ENCODE measurements at places on chromosomes 3 and 15.

- DNase-seq, result no peak
Observed at GRCh38 chr3:11548721-11549131, 95.0 kb downstream of the VGLL4 start.

- DNase-seq, result no peak
Observed at GRCh38 chr15:96415513-96416217, 85.2 kb downstream of the NR2F2 start.

- no peak for DNase-seq
Observed at GRCh38 chr15:40091861-40092255, 16.8 kb downstream of the BMF start.

DNA sequence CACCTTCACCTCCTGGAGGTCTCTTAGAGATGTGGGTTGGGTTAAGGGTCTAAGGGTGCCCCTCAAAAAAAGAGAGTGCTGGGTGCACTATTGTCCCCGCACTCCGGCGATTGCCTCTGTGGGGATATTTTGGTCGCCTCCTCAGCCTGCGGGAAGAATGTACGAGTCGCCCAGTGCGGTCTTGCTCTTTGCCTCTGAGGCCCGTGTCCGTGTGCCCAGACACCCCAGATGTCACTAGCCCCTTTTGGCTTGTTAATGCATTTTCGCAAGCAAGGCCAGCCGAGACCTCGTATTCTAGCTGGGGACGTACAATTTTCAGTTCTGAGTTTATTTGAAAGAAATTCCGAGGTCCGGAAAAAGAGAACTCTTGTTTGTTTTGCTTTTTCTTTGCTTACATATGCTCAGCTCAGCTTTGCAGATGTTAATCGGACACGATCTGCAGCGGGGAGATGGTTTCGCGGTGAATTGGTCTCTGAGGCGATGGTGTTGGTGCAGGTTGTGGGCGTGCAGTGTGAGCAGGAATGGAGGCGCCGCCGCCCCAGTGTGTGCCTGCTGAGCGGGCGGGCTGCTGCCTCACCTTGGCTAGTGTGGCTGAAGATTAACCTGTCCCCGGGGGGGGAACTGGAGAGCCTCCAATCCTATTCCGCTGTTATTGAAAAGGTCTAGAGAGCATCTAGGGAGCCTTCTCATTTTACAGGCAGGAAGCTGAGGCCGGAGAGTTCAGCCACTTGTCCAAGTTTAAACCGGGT, 1.4 kb downstream of the ST6GAL1 start:
- DNase-seq, result no peak

DNA sequence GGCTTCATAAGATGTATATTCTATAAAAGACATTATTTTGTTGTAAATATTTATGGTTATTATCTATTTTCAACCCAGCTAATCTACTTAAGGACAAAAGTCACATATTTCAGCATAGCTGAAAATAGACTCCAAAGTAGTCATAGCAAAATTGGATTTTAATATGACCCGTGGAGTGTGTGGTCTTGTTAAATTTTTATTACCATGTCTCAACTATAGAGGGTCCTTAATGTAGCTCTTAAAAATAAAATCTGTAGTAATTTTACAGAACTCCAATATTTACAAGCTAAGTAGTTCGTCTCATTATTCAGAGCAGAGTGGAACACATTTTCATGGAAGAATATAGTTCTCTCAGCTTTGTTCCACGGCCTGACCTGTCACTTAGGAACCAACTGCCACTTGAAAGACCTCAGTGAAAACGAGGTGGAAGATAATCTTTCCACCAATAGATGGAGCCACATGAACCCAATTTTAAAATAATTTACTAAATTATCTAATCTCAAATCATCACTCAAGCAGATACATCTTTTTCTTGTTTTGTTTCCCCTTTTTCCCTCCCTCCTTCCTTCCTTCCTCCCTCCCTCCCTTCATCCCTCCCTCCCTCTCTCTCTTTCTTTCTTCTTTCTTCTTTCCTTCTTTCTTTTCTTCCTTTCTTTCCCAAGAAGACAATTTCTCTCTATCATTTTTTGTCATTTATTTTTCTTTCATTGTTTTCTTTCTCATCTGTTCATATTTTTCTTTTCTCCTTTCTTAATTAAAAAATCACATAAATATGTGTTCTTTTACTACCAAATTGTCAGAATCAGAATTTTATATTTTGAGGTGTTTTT, 97.2 kb downstream of the CLDN1 start:
- DNase-seq, result peak; percentile 28

DNA sequence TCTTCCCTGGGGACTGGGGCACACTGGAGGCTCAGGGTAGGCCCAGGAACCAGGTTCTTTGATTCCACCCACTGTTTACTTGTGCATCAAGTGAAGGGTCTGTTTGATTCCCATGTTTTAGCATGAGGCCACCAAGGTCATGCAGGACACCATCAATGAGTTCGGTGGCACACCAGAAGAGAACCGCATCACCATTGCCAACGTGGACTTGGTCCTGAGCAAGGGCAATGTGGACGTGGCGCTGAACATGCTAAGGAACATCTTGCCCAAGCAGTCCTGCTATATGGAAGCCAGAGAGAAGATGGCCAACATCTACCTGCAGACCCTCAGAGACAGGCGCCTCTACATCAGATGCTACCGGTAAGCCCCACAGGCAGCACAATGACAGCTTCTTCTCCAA, 21.5 kb downstream of the TTC21A start:
- DNase-seq, result no peak

GRCh38 chr3:8769088-8769822, at the start of gene OXTR:
Gene OXTR (minus strand): TSS chr3:8769613. CDS start chr3:8768187, 1,426 bp downstream.
- DNase-seq, result peak; percentile 37

DNA sequence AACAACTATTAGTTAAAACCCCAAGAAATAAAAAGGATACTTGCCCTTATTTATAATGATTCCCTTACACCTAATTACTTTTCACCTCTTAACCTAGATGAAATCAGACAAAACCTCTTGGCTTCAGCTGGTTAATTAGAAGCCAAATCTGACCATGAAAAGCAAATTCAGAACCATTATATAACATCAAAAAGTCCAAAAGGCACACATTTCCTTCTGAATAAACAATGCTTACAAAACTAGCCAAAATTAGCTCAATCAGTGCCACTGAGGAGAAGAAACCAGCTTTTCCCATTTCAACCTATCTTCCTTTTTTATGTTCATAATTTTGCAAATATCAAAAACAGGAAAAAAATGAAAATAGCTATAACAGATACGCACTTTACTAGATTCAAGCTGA, 3.2 kb downstream of the EHHADH start:
- DNase-seq, result no peak

DNA sequence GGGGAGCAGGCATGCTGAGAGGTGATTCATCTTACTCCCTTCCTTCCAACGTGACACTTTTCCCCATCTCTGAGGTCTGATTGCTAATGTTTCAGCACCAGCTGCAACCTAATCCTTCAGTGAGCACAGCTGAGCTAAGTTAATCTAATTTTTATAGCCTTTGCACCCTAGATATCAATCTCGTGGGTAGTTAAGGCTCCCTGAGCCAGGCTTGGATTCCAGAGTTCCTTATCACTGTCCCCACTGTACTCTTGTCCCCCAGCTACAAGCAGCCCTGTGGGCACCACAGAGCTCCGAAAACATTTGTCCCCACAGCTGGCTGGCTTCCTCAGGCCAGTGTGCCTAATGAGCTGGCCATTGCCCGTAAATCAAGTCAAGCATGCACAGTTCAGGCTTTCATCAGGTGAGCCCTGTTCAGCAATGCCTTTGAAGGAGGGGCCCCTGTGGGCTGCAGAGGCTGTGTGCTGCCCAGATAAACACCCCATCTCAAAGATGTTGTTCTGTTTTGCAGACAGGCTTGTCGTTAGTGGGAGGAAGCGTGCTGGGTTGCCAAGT, 376.9 kb upstream of the RASGRP1 start:
- no peak for DNase-seq
